ENCODE measurements at places on chromosomes 16 and 17.

DNA sequence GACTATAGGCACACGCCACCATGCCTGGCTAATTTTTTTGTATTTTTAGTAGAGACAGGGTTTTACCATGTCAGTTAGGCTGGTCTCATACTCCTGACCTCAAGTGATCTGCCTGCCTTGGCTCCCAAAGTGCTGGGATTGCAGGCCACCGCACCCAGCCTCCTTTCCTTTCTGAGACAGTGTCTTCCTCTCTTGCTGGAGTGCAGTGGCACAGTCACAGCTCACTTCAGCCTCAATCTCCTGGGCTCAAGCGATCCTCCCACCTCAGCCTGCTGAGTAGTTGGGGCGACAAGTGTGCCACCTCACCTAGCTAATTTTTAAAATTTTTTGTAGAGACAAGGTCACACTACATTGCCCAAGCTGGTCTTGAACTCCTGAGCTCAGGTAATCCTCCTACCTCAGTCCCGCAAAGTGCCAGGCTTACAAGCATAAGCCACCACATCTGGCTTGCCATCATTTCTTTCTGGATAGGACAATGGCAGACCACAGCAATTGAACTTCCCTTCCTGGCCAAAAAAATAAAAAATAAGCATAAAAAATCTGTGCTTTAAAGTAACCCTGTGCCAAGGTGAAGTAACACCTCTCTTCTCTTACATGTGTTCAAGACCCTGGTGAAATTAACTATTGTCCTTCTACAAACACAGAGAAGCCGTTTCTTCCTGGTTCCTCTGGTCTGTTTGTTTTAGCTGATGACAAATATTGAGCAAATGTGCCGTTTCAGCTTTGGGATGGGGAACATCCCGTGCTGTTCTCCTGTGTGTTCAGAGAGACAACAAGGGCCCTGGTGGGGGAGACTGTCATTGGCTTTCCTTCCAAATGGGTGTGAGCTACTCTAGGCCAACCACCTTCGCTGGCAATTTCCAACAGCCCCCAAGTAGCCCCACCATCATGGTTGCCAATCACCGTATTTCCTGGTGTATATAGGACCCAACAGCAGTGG lies 60.2 kb downstream of the EMP2 start:
- DNase-seq = no peak

- no peak for DNase-seq
Measured at GRCh38 chr17:73439597-73439996, 127.8 kb upstream of the CDC42EP4 start.

- no peak for DNase-seq
Measured at GRCh38 chr16:87822108-87822970, 47.0 kb downstream of the SLC7A5 start.

DNA sequence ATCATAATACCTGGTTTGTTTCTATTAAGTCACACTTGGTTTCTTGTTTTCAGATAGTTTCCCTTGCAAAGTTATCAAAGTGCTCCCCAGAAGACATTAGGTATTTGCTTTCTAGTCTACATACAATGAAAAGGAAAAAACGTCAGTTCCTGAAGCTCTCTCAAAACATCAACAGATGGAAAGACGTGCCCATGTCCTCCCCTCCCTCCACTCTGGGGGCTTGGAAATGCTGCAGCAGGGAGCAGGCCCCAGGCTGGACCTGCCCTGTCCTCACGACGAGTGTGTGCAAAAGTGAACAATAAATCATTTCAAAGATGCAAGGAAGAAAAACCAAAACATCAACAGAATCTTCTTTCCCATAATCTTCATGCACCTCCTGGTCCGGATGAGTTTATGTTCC lies 118.5 kb downstream of the USP22 start:
- no peak for DNase-seq

DNA sequence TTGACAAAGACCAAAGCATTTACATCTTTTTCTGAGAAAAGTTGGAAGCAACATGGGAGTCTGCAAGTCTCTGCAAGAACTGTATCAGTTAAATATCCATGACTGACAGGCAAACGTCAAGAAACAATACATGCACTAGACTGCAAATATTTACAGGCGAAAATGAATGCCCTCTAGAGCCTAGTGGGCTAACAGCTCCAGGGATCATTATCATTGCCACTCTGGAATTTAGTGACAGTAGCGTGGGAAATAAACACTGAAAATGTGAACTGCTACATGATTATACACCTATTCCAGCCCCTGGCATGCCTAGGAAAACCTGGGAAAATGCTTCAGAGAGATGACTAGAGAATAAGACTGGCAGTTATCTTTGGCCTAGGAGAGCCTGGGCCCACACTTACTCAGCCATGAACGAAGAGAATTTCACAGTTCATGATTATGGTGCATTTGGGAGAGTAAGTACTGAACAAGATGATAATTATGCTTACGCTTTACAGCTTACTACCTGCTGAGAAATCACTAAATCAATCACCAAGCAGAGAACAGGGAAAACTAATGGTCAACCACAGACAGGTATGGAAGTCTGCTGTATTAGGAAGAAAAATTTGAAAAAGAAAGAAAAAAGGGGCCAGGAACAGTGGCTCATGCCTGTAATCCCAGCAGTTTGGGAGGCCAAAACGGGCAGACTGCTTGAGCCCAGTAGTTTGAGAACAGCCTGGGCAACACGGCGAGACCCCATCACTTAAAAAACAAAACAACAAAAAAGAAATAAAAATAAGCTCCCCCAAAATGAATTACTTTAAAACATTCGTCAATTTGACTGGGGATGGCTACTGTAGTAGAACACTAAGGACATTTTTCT lies 66.6 kb upstream of the CLEC18B start:
- DNase-seq = no peak

DNA sequence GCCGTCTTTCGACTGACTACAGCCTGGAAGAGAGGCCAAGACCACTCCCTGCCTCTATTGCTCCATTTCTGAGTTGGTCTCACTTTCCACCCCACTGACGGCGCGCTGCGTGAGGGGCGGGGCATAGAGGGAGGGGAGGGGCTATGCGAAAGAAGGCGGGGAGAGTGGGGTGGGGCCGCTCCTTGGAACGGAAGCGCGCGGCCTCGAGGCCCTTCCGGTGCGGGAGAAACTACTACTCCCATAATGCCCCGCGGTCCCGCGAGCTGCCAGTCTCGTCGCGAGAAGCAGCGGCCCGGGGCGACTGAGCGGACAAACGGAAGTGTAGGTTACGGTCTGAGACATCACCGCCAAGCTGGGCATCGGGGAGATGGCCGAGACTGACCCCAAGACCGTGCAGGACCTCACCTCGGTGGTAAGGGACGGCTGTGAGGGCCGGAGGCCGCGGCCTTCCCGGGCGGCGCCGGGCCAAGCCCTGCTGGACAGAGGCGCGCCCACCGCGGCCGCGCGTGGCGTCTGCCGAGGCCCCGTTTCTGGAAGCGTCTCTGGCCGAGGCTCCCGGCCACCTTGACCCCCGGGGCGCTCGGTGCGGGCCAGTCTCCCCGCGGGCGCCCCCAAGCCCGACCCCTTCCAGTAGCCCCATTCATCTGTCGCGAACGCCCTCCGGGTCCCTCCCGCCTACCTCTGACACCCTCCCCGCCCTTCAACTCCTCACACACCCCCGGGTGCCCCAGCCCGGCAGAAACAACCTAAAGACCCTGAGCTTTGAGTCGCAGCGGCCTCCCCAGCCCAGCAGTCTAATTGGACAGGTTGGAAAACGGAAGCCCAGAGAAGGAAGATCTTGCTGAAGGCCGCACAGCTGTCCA lies at the start of gene HSBP1:
Gene HSBP1, plus strand, starts transcription at position 269 of the 863 bp plus-strand sequence. Its CDS starts 99 bp downstream, at position 368.
- DNase-seq = peak; percentile 92

- DNase-seq = no peak
Measured at GRCh38 chr17:82949984-82950383, 110.2 kb upstream of the ZNF750 start.

DNA sequence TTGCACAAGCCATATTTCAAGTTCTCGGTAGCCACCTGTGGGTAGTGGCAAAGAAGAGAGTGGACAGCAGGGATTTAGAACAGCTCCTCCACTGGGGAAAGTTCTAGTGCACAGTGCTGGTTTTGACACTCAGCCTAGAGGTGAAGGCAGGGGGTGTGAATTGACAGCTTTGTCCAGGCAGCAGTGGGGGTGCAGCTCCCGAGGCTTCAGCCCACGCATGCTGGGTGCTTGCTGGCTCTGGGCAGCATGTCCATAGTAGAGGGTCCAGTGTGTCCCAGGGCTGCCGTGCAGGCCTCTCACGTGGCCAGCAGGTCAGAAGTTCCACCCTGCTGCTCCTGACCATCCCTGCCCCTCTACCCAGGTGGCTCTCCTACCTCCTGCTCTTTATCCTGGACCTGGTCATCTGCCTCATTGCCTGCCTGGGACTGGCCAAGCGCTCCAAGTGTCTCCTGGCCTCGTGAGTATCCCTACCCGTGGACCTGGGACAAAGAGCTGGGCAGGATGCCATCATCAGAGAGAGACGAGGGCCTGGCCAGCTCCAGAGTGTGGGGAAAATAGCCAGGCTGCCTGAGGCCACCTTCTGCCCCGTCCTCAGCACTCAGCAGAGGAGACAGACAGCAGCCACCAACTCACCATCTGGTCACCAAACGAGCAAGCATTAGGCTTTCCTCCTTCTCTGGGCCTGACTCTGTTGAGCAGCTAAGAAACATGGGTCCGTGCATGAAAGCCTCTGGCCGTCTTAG lies 29.8 kb downstream of the TTYH2 start:
- no peak for DNase-seq

GRCh38 chr16:51402785-51403184 lies 251.7 kb upstream of the SALL1 start:
- no peak for DNase-seq

DNA sequence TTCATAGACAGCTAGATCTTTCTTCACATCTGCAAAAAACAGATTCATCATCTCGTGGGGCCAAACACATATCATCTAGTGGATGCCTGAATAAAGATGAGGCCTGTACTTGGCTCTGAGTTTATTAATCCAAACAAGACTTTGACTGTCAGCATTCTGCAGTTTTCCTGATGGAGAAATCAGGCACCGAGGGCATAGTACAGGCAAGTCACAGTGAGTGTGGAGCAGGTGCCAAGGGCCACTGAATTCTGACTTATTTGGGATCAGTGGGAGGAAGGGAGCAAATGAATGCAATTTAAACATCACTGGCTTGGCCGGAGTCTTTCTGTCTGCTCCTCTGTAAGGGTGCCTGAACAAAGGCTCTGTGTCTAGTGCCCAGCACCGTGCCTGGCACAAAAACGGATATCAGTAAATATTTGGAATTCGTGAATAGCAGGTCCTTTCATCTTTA lies 975 bp downstream of the CFAP20 start:
- no peak for DNase-seq

DNA sequence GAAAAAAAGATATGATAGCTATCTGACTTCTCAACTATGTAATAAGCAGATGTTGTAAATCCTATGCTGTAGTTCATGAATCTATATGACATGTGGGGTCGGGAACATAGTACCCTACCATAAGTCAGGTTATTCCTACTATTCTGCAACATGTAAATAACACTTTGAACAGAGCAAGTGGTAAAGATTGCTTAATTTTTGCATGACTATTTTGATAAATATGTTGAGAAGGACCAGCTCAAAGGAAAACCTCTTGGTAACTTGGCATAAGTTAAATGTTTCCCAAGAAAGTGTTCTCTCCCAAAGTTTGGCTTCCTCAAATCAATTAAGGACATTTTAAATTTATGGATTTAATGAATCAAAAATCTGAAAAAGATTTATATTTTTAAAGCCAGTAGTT lies 62.1 kb downstream of the ABHD15 start:
- no peak for DNase-seq

- no peak for DNase-seq
Measured at GRCh38 chr17:306116-306515, 46.5 kb downstream of the RPH3AL start.

DNA sequence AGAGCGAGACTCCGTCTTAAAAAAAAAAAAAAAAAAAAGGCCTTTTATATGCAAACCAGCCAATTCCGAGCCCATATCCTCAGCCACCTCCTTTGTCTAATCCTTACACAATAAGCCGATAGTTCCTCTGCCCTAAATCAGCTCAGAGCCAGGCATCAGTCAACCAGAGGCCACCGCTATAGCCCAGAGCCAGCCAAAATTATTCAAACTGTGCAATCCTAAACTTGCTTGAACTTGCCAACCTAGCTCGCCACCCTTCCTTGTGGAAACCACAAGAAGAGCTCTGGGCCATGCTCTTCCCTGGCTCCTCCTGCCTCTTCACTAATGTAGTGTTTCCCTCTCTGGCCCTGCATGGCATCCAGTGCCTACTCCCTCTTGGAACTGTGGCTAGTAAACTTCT lies 17.7 kb downstream of the ITGAL start:
- DNase-seq = no peak

DNA sequence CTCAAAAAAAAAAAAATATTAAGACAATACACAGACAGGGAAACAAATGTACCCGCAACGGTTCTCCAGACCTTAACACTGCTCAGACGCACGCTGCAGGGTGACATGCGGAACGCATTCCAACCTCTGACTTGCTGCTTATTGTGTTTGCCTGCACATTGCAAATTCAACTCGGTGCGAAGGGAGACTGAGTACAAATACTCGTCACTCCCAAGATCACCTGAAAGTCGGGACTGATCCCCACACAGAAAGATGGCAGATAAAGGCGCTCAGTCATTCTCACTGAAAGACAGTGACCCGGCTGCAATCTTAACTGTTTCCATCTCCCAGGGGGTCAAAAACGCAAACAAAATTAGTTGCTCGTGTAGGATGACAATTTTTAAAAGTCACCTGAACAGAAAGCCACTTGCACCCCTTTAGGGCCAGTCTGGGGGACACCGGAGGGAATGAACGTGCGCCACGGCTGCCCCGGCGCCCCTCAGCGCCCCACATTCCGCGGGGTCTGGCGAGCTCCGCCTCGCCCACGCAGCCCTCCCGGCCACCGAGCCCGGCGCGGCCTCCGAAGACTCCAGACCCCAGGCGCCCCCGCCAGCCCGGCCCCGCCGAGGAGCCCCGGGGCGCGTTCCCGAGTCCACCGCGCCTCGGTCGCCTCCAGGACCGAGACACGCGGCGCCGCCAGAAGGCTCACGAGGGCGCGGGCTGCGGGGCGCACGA lies 589 bp downstream of the CLCN7 start:
- DNase-seq = no peak

- DNase-seq = no peak
Measured at GRCh38 chr17:64152428-64153125, 22.6 kb upstream of the ERN1 start.

DNA sequence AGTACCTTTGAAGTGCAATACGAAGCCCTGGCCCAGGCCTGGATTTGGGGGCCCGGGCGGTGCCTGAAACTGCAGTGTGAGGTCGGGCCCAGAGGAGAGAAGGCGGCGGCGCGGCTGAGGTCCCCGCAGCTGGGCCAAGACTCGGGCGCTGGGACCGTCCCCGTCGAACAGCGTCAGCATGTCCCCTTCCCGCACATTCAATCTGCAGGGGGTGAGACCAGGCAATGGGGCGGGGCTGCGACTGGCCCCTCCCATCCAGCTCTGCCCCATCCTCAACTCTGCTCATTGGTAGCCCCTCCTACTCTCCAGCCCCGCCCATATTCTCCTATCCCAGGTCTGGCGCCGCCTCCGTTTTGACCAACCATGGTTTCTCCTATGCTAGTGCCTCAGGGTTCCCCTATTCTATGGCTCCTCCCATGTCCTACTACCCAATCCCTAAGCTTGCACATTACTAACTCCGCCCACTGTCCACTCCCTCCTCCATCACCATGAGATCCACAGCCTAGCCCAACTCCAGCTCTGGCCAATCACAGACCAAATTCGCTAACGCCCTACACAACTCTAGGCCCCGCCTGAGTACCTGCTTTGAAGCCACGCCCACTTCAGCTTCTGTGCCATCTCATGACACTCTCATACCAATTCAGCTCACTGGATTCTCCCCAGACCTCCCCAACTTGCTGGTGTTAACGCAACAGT lies 14.4 kb upstream of the CDIPT start:
- DNase-seq = peak; percentile 37

GRCh38 chr17:79829004-79829403 lies 10.2 kb downstream of the CBX4 start:
- no peak for DNase-seq

- DNase-seq = no peak
Measured at GRCh38 chr17:74641224-74641957, 17.9 kb upstream of the CD300E start.

All from activated CD4-positive, alpha-beta T cell treated with anti-CD3 and anti-CD28 coated beads, Interleukin-2, amount 50 U/mL, for 1 hour (primary cell).